ENCODE measurements at places on chromosomes 3 and 15.

DNA sequence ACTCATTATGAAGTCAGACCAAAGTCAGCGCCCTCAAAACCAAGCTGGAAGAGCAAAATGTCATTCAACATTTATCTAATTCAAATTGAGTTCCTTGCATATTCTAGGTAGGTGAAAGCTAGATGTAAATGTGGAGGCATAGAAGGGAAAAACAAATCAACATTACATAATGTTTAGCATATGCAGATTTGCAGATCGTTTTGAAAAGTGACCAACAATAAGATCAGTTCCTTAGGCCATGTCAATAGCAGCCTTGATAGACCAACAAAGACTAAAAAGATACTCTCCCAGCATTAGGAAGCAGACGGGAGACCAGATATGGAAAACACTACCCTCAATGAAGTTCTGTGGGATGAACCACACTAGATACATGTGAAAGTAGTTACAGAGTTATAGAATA, 83.0 kb downstream of the PLD1 start:
- DNase-seq = no peak

- DNase-seq = no peak
Observed at GRCh38 chr3:136209921-136210320, 13.8 kb upstream of the MSL2 start.

- no peak for DNase-seq
Observed at GRCh38 chr3:14857506-14857905, 38.7 kb downstream of the FGD5 start.

DNA sequence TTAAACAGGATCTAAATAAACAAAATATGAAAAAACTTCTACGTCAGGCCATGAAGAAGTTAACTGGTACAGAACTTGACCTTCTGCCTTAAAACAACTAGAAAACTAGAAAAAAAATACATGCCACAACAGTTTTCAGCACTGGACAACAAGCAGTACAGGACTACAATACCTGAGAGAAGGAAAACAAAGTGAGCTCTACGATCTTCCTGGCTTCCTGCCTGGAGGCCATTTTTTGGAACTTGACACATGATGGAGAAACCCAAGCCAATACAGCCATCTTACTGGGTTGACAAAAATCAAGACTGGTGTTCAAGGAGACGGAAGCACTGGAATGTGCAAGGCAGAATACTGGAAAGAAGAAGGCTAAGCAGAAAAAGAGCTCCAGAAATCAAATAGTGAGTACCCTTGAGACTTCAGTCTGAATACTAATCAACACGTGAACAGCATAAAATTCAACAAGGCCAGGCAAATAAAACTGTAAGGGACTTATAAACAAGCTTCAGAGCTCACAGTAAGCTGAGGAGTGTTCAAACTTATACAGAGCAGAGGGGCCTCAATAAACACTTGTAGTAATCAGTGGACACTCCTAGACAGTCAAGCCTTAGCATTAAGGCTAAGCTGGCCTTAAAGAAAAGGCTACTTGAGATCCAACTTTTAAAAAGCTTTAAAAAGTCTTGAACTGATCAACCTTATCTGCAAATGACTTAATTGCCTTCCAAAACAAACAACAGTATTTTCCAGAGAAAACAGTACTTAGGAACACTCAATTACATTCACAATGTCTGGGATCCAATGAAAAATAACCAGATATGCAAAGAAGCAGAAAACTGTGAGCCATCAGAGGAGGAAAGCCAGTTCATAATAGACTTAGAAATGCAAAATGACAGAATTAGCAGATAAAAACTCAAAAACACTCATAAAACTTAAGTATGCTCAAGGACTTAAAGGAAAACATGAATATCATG, 63.2 kb downstream of the DLG1 start:
- peak; percentile 20 for DNase-seq

DNA sequence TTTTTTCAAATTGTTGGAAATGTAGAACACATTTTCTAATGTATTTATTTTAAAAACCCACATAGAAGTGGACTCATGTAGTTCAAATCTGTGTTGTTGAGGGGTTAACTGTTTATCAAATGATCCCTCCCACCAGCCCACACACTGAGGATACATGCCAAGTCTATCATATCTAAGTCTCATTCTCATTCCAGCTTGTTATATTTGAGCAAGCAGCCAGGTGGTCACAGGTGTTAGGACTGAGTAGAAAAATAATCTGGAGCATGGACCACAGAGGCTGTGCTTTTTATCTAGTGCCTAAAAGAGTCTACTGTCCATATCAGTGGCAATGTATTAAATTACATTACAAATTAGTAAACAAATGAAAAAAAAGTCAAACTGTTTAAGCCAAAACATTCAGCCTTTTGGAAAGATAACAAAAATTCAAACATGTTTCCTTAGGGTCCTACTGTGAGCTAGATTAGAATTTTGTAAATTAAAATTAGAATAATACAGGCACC, 20.7 kb upstream of the SPESP1 start:
- DNase-seq = no peak

- no peak for DNase-seq
Observed at GRCh38 chr3:180070925-180071324, 34.2 kb upstream of the PEX5L start.

GRCh38 chr15:28169366-28169765, 70.3 kb upstream of the OCA2 start:
- no peak for DNase-seq

GRCh38 chr3:19159966-19160635, 11.8 kb downstream of the KCNH8 start:
- DNase-seq = no peak

GRCh38 chr15:41905036-41905793, 11.4 kb upstream of the SPTBN5 start:
- no peak for DNase-seq

DNA sequence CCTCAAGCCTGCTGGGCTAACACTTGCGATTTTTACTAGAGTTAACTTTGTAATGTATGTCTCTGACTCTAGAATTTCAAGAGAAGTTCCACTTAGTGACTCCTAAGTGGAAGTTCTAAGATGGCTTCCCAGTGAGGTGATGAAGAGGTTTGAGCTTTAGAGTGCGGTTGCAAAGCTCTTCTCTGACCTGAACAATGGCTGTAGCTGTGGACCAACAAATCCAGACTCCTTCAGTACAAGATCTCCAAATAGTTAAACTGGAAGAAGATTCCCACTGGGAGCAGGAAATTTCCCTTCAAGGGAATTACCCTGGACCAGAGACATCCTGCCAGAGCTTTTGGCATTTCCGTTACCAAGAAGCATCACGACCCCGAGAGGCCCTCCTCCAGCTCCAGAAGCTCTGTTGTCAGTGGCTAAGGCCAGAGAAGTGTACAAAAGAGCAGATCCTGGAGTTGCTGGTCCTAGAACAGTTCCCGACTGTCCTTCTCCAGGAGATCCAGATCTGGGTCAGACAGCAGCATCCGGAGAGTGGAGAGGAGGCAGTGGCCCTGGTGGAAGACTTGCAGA, 22.3 kb downstream of the WDR73 start:
- DNase-seq = no peak

GRCh38 chr3:48412375-48413001, 17.4 kb downstream of the PLXNB1 start:
- DNase-seq = no peak

- no peak for DNase-seq
Observed at GRCh38 chr3:137242836-137243400, 285.1 kb downstream of the IL20RB start.

GRCh38 chr3:186316666-186317260, 45.3 kb downstream of the DGKG start:
- DNase-seq = no peak

- no peak for DNase-seq
Observed at GRCh38 chr3:112123548-112123947, 9.5 kb downstream of the GCSAM start.

DNA sequence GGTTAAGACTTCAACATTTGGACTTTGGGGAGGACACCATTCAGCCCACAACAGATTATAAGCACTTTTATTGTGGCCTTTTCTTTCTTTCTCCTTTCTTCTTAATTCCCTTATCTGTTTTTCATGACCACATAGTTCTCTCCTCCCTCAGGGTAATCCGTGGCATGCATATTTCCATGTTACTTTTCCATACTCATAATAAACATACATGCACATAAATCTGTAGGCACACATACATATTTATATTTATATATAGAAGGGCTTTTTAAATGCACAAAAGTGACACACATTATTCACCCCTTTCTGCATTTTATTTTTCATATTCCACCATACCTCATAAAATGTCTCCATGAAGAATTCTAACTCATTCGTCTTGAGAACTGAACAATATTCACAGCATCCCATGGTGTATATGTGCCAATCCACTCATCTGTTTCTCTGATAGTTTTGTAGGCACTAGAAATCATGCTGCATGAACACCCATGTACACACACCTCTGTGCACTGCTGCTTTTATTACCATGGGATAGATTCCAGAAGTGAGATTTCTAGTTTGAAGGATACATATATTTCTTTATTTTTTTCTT, 38.1 kb upstream of the GADL1 start:
- no peak for DNase-seq

GRCh38 chr15:68815598-68815997, 5.1 kb downstream of the ANP32A start:
- DNase-seq = no peak

GRCh38 chr3:184289426-184289938, 9.6 kb upstream of the PSMD2 start:
- peak; percentile 17 for DNase-seq

- no peak for DNase-seq
Observed at GRCh38 chr3:47266709-47267489, 15.7 kb downstream of the KIF9 start.

DNA sequence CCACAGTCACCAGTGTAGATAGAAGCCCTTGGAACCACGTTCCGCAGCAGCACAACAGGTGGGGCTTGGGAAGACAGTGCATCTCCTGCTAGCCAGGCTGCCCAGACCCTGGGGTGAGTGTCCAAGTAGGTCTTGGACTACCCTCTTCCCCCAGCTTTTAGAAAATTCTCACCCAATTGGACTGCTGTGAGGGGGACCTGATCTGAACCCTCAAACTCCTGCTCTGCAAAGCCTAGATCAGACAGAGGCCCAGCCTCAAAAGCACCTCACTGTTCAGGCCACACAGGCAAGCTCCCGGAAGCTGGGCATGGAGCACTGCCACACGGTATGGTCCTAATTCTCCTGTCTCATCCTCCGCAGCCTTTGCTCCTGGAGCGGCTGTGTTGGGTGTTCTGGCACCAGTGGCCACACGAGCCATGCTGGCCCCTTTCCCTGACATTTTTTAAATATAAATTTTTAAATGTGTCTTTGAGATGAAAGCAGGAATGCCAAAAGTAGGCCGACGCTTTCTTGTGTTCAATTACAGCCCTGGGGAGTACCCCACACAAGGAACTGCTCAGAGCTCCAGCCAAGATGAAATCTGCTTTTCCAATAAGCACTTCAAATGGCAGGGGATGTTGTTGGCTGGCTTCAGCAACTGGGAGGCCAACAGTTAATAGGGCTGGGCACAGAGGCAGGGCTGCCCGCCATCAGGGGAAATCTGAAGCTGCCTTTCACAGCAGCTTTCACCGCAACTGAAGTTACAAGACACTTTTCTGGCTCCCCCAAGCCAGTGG, 40.9 kb downstream of the CPN2 start:
- DNase-seq = no peak

GRCh38 chr3:40046149-40046548, 236.7 kb downstream of the MYRIP start:
- no peak for DNase-seq

GRCh38 chr3:37701734-37702433, 159.8 kb upstream of the CTDSPL start:
- no peak for DNase-seq

GRCh38 chr3:167852216-167852615, 116.7 kb downstream of the SERPINI1 start:
- DNase-seq = no peak

DNA sequence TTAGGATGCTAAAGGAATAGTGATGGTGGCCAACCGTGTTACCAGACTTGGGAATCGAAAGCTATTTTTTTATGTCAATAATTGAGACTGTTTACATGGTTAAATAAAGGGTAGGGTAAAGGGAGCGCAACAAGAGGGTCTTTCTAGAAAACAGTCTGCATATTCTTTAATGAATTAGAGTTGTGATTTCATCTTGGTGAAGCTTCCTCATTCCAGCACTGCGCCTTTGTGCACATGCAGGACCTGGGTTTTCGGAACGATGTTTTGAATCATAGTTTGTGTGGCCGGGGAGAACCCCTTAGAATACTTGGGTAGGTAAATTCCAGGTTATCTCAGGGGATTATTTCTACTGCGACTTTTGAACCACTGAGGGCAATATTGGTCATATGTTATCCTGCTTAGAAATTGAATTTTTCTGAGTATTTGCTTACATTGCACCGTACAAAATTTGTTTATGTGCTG, 1.3 kb downstream of the PIK3CA start:
- DNase-seq = no peak

GRCh38 chr3:88433568-88433967, 283.8 kb downstream of the C3orf38 start:
- DNase-seq = no peak

DNA sequence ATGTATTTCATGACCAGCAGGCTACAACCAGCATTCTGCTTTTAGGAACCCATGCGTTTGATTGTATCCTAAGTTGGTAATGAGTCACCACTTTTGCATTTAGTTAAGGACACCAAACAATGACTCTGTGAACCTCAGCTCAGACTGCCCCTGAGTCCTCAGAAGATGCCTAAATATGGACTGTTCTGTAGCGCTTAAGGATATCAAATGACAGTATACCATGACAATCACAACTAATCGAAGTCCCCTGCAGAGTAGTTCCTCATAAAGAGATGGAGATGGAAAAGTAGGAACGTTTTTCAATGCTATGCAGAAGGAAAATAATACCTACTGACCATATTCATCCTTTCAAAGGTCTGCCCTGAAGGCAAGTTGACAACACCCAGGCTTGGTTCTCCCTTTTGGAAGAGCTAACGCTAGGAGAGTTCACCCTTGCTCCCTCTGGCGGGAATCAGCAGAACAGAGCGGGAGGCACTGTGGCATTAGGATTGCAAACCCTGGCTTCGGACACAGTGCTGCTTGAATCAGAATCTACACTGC, 508.6 kb downstream of the FHIT start:
- DNase-seq = no peak

DNA sequence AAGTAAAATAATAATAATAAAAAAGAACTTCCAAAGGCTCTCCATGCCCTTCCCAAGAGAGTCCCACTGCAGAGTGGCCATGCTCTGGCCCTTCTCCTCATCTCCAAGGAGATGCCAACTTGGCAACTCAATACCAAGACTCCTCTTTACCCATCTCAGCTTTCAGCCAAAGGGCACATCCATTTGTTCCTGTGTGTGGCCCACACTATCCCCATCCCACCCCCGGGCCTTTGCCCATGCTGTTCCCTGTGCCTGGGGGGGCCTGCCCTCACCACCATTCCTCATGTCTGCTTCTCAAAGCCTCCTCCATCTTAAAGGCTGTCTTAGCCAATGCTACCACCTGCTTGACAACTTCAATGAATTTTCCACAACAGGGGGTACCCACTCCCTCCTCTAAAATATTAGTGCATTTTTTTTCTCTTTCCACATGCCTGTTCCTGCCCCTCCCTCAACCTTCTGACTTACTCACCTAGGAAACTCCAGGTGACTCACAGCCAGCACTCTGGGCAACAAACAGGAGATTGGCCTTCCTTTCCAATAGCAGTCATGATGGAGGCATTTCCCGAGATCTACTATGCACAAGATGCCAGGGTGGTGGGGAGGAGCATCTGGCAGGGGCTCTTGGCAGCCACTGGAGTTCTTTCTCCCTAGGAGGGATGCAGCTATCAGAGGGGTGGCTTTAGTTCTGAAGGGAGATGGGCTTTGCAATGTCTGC, 109.4 kb upstream of the SMAD3 start:
- no peak for DNase-seq

All from hypothalamus (tissue), 51 donors.